ENCODE measurements at places on chromosomes 1 and 21.

- DNase-seq: no peak
Measured at GRCh38 chr1:55210990-55211801, 4.0 kb downstream of the USP24 start.

DNA sequence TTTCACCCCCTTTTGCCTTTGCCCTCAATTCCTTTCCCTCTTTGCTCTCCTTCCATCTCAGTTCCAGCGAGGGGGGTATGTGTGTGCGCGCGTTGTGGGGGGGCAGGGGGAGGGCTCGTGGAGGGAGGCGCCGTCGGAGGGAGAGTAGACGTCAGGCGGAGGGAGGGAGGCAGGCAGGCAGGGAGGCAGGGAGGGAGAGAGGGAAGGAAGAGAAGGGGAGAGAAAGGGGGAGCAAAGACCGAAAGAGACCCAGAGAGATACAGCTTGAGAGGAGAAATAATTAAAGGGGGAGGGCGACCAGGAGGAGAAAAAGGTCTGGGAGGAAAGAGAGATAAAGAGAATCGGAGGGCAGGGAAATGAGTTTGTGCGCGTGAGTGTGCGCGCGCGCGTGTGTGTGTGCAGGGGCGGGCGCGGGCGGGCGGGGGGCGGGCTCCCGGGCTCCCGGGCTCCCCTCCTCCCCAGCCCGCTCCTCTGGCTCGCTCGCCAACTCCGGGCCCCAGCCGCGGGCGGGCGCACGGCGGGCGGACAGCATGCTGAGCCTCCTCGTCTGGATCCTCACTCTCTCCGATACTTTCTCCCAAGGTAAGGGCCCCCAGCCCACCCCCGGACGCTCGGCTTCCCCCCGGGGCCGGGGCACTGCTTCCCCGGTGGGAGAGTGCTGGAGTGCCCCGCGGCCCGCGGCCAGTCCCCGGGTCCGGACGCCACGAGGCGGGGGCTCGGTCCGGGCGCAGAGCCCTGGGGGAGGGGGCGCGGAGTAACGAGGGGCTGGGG, at the start of gene KIRREL1:
Gene KIRREL1, plus strand, starts transcription at position 499 of the 771 bp plus-strand sequence. Its CDS starts 32 bp downstream, at position 531.
- peak; percentile 56 for DNase-seq

DNA sequence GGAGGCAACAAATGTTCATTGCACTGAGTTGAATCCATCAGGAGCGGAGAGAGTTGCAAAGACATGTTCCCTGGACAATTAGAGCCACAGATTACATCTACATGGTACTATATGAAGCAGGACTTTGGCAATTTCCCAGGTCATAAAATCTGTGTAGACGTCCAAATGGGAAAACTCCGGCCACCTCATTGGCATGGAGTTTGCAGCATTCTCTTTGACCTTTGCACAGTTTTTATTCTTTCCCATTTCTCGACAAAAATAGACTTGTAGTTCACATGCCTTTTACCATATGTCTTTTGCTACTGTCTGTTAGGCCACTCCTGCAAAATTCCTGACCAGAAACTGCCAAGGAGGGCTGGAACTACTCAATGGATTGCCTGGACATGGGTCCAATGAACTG, 48.2 kb downstream of the UBE2T start:
- DNase-seq: no peak

GRCh38 chr21:45468051-45468970, 63.3 kb downstream of the COL18A1 start:
- DNase-seq: no peak

- DNase-seq: no peak
Measured at GRCh38 chr1:212955098-212955497, 4.8 kb downstream of the VASH2 start.

- DNase-seq: no peak
Measured at GRCh38 chr1:110360431-110360830, 21.3 kb downstream of the RBM15 start.

GRCh38 chr1:48823168-48823567, 46.5 kb upstream of the BEND5 start:
- no peak for DNase-seq

DNA sequence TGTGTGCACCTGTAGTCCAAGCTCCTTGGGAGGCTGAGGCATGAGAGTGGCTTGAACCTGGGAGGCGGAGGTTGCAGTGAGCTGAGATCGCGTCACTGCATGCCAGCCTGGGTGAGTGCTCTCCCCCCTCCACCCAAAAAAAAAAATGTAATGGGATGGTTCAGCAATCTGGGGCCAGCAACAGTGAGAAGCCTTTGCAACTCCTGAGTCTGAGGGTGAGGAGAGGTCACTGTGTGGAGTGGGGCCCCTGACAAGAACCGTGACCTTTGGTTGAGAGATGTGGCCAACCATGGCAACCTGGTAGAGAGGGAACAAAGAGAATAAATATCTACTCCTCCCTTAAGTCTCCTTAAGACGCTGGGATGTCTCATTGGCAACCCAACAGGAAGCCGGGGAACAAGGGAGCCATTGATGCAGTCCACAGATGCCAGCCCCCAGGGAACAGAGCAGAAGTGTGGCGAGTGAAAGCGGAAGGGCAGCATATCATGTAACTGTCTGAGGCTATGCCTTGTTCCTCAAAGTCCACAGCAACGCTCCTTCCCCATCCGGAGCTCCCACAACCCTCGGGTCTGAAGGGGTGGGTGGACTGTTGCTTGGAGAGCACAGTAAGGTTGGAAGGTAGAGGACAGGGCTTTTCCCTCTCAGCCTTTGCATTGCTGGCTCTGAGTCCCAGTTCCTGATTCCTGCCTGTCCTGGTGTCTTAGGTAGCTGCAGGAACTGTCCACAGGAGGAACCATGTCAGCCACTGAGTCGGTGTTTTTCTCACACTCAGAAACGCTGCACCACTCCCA, 8.3 kb downstream of the TRNP1 start:
- DNase-seq: no peak

GRCh38 chr21:45228656-45229240, 58.9 kb downstream of the POFUT2 start:
- peak; percentile 55 for DNase-seq

DNA sequence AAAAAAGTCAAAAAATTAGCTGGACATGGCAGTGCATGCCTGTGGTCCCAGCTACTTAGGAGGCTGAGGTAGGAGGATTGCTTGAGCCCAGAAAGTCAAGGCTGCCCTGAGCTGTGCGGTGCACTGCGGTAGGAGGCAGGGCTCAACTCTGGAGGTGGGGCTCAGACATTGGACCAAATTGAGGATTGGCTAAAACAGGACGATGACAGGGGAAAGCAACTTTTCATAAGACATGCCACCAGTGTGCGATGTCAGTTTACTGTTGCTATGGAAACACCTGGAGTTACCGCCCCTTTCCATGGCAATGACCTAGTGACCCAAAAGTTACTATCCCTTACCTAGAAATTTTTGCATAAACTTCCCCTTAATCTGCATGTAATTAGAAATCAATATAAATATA, 85.3 kb downstream of the DISP3 start:
- no peak for DNase-seq
